ENCODE measurements at places on chromosomes 5 and 9. TPM values are rescaled to one million over a fixed set of nuclear protein-coding genes. Genes with fewer than 3 reads are reported as not detected.
A peak's percentile ranks its signal among the peaks of the same experiment; 100 is the strongest.

DNA sequence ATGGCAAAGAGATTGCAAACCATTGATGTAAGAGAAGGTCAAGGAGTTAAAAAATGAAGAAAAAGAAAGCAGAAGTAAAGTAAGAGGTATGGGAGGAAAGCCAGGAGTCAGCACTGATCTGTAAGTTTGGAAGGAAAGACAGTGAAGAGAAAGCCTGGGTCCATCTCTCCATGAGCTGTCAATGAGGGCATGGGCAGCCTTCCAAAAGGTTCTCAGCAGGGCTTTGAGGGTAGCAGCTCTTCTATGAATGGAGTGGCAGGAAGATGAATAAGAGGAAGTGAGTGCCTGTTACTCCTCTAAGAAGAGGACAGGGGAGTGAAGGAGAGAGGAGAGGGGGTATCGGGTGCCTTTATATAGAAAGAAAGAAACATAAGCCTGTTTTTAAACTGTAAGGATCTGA, 97.1 kb downstream of the ADCY2 start:
- no peaks in the 10 kb centered on the region for H3K27me3 ChIP-seq
- no peak overlapping the region for H3K27ac ChIP-seq
- no peak overlapping the region for H3K4me3 ChIP-seq
- DNase-seq = no peak
- H3K36me3 ChIP-seq = no peaks in the 10 kb centered on the region

- H3K27ac ChIP-seq = no peak overlapping the region
- DNase-seq = peak; percentile 7
- H3K4me1 ChIP-seq = no peaks in the 10 kb centered on the region
Measured at GRCh38 chr5:103849934-103850333, 287.3 kb upstream of the NUDT12 start.

DNA sequence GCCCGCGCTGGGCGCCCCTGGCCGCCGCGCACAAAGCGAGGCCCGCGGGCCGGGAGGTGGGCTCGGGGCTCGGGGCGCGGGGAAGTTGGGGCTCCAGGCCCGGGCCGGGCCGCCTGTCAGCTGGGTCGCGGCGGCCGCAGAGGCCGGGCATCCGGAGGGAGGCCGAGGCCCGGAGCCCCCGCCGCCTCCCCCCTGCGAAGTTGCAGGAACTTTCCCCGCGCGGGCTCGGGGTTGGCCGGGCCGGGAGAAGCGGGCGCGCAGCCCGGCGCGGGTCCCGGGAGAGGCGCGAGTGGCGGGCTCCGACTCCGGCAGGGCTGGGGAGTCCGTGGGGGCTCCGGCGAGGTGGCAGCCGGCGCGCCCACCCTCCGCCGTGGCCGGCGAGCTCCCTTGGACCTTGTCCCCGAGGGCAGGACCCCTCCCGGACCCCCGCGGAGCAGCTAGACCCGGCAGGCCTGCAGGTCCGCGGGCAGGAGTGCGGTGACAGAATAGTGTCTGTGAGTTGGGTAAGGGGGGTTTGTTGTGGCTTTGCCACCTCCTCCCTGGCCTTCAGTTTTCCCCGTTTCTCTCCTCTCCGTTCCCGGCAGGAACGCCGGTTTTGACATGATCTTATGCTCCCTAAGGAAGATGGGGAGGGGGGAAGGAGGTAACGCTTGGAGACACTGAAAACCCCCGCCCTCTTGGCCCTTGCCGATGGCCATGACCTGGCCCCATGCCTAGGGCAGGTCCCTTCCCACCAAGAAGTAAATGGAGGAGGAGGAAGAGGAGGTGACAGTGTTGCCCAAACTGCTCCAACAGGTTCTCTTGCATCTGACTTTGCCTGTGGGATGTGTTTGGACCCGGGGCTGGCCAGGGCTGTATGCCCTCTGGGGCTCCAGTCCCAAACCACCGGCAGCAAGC, 942 bp downstream of the PHF2 start:
- no peak for DNase-seq
- peaks cover 11% of the 10 kb centered on the region for H3K4me1 ChIP-seq
- H3K27ac ChIP-seq = no peak overlapping the region
- no peaks in the 10 kb centered on the region for H3K27me3 ChIP-seq
- H3K4me3 ChIP-seq = peak overlapping the region; percentile 68

- no peak overlapping the region for H3K27ac ChIP-seq
- no peaks in the 10 kb centered on the region for H3K36me3 ChIP-seq
- no peaks in the 10 kb centered on the region for H3K4me1 ChIP-seq
- H3K27me3 ChIP-seq = no peaks in the 10 kb centered on the region
Measured at GRCh38 chr5:29247346-29248028, 1946.0 kb upstream of the CDH6 start.

GRCh38 chr5:16784843-16785791, 151.0 kb downstream of the MYO10 start:
- no peaks in the 10 kb centered on the region for H3K36me3 ChIP-seq
- H3K27ac ChIP-seq = no peak overlapping the region
- no peak overlapping the region for H3K4me3 ChIP-seq
- peak; percentile 77 for DNase-seq
- peaks cover 10% of the 10 kb centered on the region for H3K4me1 ChIP-seq
- H3K27me3 ChIP-seq = no peaks in the 10 kb centered on the region

DNA sequence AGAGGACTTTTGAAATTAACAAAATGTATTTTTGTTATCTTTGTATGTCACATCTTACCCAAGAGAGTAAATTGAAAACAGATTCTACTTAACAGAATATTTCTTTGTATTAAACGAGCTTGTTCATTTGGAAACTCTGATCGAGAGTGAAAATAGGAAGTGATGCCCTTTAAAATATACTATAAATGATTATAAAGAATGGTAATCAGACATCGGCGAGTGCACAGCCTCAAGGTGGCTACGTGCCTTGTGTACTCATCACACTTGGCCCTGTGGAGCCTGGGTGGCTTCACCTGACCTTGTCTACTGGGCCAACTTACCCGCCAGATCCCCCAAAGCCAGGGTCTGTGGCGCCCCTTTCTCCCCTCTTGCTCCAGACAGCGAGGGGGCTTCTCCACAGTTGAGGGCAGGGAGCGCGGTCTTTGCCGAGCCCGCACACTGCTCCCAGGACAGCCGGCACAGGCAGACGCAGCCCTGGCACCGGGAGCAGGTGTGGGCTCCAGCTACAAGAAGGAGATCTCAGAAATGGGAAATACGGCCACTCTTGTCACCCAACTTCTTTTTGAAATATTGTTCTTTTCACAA, 243.2 kb downstream of the CEMIP2 start:
- no peaks in the 10 kb centered on the region for H3K4me1 ChIP-seq
- H3K4me3 ChIP-seq = no peak overlapping the region
- DNase-seq = no peak
- no peaks in the 10 kb centered on the region for H3K36me3 ChIP-seq
- H3K27me3 ChIP-seq = no peaks in the 10 kb centered on the region
- H3K27ac ChIP-seq = no peak overlapping the region

DNA sequence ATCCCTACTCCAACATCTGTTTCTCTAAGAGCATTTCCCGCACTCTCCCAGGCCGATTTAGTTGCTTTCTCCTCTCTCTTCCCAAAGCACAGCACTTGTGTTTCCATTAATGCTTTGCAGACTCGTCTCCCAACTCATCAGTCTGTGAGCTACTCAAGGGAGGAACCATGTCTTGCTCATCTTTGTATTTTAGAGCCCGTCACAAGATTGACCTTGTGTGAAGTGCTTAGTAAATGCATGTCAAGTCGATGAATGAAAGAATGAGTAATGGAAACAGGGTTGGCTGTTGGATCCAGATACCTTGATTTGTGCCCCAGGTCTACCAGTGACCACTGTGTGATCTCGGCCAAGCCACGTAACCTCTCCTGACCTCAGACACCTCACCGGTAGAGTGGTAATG, 99.3 kb downstream of the KLF4 start:
- no peaks in the 10 kb centered on the region for H3K27me3 ChIP-seq
- DNase-seq = no peak
- no peaks in the 10 kb centered on the region for H3K36me3 ChIP-seq
- no peak overlapping the region for H3K27ac ChIP-seq
- no peaks in the 10 kb centered on the region for H3K4me1 ChIP-seq
- no peak overlapping the region for H3K4me3 ChIP-seq

DNA sequence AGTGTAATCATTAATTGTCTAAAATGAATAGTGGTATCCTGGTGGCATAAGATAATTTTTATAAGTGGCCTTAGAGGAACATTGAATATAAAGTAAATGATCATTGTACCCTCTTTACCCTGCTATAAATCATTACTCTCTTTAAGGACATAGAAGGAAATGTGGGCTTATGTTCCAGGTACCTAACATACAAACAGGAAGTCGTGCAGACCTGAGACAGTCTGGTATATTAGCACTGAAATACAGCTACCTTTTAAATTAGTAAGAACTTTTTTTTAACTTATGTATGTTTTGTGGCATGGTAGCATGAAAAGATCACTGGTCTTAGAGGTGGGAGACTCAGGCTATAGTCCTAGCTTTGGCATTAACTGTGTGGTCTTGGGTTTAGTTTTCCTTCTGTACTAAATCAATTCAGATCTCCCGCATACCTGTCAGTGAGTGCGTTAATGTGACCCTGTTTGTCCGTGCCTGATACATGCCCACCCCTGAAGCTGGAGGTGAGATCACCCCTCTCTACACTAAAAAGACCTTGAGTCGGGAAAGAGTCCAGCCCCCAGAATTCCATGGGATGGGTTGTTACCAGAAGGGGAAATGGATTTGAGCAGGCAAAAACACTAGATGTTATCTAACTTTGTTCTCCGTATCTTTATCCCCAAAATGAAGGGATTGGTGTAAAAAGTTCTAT, 59.4 kb upstream of the ERBIN start:
- H3K36me3 ChIP-seq = no peaks in the 10 kb centered on the region
- no peak overlapping the region for H3K4me3 ChIP-seq
- no peak for DNase-seq
- no peak overlapping the region for H3K27ac ChIP-seq

Gene C5orf52
- not detected for total RNA-seq

Gene GLRA1
- total RNA-seq = not detected

Gene HDAC3
- 94.3 TPM for total RNA-seq

Gene SLC1A3
- total RNA-seq = 3.4 TPM

Measured in GM12878 (cell line).